ENCODE measurements at places on chromosomes 7 and 10.

- no peak for DNase-seq
Observed at GRCh38 chr7:55538538-55538937, 33.8 kb downstream of the VOPP1 start.

DNA sequence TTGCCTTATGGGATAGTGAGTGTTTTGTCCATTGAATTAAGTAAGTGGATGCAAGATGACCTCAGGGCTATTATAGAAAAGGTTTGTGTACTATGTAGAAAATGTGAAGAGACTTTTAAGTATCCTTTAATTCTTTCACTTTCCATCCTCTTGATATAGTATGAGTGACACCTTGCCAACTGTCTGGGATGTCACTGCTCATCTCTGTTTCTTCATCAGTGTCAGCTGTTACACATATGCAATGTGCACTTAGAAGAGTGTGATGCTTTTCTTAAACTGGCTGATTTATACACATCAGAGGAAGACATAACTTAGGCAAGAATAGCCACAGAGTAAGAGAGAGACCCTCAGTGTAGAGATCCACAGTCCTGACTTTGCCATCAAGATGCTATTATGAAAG is 8.7 kb upstream of the ACTA2 start:
- no peak for DNase-seq

DNA sequence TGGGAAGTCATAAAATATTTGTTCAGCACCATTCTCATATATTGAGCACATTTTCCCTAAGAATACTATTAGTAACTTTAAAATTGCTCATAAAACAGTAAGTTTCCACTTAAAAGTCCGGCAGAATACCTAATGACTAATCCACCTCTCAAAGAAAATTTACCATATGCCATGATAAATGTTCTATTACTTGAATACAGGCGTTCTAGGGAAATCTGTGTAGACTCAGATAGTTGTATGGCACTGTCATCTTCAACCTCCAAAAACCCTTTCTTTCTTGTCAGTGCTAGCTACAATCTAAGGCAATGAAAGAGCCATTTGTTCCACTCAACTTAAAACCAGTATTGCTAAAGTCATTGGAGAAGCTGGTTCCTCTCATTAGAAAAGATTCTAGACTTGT is 7.3 kb downstream of the GPR37 start:
- no peak for DNase-seq

DNA sequence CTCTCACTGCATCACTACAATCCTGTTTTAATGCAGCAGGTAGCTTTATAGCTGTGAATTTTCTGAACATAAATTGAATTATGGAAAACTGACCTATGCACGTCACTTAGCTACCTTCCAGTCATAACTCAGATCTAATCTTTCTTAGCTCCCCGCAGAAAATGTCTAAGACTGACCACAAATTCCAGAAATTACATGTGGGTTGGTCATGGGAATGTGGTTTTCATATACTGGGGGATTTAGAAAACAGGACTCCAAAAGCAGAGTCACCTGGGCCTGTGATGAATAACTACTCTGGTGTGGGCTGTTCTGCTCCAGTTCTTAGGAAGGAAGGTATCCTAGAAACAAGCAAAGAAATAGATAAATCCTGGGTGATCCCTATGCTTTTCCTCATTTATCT is 178.4 kb upstream of the LRRTM3 start:
- DNase-seq: no peak

DNA sequence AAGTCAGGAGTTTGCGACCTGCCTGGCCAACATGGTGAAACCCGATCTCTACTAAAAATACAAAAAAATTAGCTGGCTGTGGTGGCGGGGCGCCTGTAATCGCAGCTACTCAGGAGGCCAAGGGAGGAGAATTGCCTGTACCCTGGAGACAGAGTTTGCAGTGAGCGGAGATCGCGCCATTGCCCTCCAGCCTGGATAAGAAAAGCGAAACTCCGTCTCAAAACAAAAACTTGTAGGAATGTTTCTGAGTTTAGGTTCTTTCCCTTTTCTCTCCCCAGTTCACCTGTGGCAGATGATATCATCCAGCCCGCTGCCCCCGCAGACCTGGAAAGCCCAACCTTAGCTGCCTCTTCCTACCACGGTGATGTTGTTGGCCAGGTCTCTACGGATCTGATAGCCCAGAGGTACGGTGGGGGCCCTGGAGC is 138.8 kb upstream of the BTBD16 start:
- DNase-seq: no peak

- DNase-seq: no peak
Observed at GRCh38 chr7:50364645-50365044, 60.1 kb downstream of the IKZF1 start.

- no peak for DNase-seq
Observed at GRCh38 chr7:134690614-134691504, 44.2 kb downstream of the BPGM start.

- DNase-seq: no peak
Observed at GRCh38 chr10:99548041-99548530, 15.3 kb downstream of the NKX2-3 start.
